ENCODE measurements at places on chromosomes 2 and 18.

GRCh38 chr2:65300134-65300760 is 72.6 kb downstream of the ACTR2 start:
- no peak for DNase-seq

DNA sequence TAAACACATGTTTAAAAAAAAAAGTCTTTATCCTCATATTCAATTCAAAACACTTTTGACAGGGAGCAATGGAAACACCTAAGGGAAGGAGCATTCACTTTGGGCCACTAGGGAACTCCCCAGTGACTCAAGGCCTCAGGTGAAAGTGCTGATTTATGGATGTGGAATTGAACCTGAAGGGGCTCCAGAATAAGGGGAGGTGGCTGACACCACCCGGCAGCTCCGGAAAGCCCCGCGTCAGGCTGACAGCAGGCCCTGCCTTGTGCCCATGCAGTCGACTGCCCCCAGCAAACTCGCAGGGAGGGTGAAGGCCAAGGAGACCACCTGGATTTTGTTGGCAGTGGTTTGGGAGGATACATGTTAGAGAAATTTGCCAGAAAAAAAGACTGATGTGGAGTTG is 275.3 kb upstream of the NCKAP5 start:
- DNase-seq: no peak

DNA sequence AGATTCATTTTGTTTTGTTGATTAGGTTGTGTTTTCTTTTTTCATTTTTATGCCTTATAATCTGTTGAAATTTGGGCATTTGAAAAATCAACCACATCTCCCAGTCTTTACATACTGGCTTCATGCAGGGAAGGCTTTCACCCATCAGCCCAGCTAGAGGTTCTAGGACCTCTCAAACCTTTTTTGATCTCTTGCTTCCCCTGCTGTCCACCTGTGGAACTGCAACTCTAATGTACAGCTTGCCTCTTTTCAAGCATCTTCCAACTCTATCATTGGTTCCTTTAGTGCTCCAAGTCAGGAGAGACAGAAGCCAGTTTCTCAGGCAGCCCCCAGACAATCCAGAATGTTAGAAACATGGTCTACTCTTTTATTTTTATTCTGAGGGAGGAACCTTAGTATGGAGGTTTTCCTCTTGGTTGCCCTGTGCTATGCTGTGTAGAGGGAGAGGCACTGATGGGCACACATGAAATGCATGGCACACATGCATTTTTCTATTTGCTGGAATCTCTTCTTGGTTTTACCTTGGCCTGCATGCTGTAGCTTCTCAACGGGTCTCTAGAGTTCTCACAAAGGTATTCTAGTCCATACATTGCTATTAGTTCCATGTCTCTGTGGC is 107.2 kb upstream of the L3MBTL4 start:
- DNase-seq: no peak

- DNase-seq: no peak
Measured at GRCh38 chr2:62789518-62789917, 84.0 kb downstream of the EHBP1 start.

DNA sequence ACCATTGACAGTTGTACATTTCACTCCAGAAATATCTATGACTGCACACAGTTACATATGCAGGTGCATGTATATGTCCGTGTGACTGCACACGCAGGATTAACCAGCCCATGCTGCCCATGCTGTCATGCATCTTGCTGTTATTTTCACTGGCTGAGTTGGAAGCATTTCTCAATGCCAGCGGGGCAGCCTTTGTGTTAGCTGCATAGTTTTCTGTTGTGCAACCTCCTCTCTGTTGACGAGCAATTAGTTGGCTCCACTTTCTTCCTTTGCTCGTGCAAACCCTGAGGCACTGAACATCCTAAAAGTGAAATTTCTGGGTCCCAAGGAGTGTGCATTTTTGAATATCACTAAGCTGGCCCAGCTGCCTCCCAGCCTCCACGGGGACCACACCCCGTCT is 133.4 kb upstream of the GLI2 start:
- no peak for DNase-seq

- no peak for DNase-seq
Measured at GRCh38 chr2:74736589-74736988, 82.5 kb downstream of the SEMA4F start.

DNA sequence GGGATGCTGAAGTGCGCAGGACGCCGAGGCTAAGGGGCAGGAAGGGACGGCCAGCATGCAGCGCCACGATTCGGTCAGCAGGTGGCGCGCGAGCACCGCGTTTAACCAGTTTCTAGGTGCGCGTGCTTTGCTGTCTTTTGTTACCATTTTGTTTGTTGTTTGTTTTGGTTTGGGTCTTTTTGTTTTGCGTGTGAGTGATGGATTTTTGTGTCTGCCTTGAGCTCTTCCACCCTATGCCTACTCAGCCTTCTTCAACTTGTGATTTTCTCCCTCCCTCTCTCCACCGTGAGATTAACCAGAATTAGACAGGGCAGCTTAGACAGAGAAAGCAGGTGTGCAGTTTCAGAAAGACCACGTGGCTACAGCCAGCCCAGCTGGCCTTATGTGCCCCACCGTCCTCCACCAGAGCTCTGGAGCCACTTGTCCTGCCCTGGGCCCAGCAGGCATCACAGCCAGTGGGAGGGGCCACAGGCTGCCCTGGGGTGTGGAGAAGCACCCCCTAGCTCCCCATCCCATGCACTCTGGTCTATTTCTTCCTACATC is 180.2 kb downstream of the RNF144A start:
- peak; percentile 59 for DNase-seq

GRCh38 chr2:206311026-206311425 is 36.6 kb downstream of the ZDBF2 start:
- DNase-seq: no peak

DNA sequence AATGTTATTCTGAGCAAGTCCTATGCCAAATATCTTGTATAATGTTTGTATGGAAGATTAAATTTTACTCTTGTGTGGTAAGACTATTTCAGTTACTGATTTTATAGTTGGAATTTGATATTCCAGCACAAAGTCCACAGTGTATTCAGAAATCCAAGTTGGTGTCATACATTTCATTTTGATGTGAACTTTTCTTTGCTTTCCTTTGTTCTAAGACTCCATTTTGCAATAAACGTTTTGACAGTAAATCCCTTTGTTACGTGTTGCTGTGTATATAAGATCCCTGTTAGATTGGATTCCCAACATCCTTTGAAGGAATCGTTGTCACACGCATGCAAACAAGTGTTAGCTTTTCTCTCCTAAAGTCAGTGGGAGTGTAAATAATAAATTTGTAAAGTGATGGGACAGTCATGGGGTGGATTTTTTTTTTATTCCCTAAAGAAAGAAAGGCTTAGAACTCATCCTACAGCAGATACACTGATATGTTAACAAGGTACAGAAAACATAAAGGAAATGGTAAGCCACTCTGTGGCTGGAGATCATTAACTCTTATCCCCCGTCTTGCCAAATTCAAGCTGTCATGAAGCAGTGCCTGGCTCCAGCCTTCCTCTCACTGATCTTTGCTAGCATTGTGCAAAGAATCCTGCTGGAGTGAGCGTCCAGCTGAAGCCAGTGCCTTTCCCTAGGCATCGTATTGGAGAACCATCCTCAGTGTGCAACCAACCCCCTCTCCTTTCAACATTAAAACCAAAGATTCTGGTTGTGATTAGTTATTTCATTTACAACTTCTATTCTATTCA is 127.6 kb upstream of the CDCA7 start:
- no peak for DNase-seq

GRCh38 chr2:165529130-165529529 is 59.6 kb downstream of the CSRNP3 start:
- DNase-seq: no peak

DNA sequence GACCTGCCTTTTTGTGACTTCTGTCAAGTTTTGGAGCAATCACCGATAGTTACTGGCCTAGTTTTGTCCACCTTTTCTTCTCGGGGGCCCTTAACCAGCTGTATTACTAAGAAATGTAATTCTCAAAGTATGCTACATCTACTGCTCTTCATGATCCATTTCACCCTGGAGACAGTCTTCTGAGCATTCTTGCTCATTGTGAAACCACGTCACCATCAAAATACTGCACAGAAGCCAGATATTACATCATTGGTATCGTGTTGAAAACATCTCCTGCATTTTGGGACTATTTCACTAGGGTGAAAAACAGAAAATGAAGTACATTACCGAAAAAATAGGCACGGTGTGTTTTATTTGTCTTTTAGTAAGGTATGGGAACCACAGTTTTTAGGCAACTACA is 11.7 kb downstream of the LYPD6B start:
- no peak for DNase-seq

DNA sequence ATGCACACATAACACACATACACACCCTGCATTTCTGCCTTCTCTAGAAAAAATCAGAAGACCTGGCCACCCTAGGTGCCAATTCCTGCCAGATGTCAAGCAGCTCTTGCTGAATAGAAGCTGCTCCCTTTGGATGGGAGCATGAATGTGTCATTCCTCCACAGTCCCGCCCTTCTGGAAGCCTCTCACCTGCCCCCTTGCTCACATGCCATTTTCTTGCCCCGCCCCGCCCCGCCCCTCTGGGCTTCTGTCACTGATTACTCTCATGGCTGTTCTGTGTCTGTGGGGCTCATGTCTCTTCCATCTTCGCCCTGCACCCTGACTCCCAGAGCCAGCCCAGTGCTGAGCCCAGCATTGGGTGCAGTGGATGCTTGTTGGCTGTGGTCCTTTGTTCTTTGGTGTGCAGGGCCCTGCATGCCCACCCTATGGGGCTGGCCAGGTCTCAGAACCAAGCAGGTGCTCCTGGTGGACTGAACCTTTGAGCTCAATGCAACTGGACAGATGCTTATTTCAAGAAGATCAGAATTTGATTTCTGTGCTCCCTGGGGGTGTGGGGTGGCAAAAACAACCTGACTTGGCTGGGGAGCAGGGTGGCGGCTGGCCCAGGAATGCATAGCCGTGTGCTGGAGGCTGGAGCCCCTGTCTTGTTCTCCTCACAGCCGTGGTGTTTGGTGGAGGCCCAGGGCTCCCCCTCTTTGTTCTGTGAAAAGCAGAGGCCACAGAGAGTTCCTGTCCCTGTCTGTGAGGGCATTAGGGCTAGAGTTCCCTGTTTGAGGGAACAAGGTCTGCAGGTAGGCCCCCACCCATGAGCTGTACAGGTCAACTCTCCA is 140.6 kb upstream of the GLI2 start:
- DNase-seq: no peak

- no peak for DNase-seq
Measured at GRCh38 chr2:101696272-101697123, 1.0 kb upstream of the MAP4K4 start.

- DNase-seq: no peak
Measured at GRCh38 chr2:38284971-38285370, 92.1 kb downstream of the ATL2 start.

GRCh38 chr2:234373481-234374149 is 123.3 kb downstream of the ARL4C start:
- no peak for DNase-seq

DNA sequence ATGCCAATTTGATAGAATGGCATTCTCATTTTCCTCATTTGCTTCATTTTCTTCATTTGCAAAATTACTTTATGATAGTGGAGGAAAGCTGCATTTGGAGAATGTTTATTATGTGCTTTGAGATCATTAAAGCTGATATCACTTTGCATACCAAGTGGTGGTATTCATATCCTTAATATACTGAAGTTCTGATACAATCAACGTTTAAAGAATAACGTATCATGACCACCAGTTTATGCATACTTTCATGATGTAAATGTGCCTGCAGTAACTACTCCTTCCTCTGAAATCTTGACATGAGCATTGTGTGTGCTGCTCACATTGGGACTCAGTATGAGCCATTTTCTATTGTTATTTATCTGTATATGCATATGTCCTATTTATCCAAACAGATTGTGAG is 302.1 kb downstream of the ARHGAP15 start:
- DNase-seq: no peak

DNA sequence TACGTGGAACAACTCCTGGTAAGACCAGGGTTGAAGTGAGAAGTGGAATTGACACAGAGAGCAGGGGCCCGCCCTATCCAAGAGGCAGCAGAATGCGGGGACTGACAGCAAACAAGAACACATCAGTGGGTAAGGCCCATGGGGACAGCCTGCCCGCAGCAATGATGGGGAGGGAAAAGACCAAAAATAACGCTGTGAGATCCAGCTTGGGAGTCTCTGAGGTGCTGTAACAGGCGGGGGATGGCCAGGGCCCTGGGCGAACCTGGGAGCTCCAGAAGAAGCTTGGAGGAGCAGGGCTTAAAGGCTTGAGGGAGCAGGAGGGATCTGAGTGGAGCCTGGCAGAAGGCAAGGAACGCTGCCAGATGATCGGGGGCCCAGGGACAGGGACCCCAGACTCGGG is 173.4 kb downstream of the TMEM200C start:
- DNase-seq: no peak

DNA sequence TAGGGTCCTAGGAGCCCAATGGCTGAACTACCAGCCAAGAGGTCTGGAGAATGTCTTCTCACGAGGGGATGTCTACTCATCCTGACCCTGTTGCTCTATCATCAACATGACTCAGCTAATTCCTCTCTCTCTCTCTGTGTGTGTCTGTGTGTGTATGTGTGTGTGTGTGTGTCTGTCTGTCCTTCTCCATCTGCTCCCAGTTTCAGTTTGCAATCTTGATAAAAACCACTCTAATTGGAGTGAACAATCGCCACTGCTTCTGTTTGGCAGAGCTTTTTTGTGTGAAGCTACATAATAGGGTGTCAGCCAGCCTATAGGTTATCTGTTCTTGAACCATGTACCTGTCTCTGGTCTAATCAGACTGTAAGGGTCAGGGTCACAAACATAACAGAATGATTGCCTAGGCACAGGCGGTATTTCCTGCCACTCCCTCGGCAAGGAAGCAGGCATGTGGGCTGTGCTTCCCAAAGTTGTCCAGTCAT is 219.8 kb downstream of the SH3BP4 start:
- DNase-seq: no peak

DNA sequence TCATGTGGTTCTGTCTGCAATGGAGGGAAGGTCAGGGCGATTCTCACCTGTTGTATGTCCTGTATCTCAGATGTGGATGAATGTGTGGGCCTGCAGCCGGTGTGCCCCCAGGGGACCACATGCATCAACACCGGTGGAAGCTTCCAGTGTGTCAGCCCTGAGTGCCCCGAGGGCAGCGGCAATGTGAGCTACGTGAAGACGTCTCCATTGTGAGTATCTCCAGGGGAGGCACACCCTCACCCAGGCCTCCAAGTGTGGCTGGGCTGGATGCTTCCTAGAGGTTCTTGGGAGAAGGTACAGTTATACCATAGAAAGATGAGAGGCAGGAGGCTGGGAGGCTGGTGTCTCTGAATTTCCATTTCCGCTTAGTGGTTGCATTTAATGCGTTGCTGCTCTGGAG is 46.9 kb downstream of the FBLN7 start:
- DNase-seq: no peak

- no peak for DNase-seq
Measured at GRCh38 chr18:77077941-77078689, 54.5 kb downstream of the MBP start.

- no peak for DNase-seq
Measured at GRCh38 chr2:180130403-180130802, 123.3 kb upstream of the CWC22 start.

- no peak for DNase-seq
Measured at GRCh38 chr2:70115646-70116442, 28.6 kb downstream of the PCBP1 start.

DNA sequence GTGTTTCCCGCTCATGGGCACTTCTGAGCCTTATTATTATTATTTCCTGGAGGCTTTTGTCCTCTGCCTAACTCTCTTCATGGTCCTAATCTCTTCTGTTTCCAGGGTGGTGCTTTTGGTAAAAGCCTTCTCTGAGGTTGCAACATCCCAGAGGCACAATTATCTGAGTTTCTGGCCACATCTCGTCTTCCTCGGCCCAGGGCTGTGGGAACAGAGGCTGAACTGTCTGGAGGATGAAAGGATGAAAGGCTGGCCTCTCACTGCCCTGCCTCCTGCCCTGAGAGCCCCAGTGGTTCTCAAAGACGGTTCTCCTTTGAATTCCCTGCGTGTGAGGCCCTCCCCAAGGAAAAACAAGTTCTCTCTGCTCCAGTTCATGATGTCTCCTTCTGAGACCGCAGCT is 13.8 kb downstream of the GYPC start:
- DNase-seq: no peak
